ENCODE measurements at places on chromosomes 16 and 17.

DNA sequence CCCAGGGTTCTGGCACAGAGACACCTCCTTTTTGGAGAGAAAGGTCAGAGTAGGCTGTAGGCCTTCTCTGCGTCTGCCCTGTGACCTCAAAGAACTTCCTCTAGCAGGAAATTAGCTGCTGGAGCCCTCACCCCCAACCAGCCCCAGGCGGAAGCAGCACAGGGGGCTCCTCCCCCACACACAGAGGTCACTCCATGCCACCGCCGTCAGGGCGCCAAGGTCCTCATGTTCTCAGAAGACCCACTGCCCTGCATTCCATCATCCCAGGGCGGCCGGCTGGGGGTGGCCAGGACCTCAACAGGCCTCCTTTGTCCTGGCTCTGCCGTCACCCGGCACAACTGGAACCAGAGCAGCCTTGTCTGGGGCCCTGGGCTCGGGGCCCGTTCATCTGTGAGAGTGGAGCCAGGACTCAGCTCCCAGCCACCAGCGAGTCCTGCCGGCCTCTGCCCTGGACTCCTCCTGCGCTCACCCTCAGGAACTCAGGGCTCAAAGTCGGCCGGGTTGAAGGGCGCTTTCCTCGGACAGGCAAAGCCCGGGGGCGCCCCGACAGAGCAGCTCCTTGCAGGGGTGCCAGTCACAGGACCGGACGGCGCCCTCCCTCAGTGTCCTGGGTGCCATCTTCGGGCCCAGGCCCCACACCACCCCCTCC lies 1.2 kb downstream of the TMC6 start:
- peak; percentile 47 for DNase-seq

DNA sequence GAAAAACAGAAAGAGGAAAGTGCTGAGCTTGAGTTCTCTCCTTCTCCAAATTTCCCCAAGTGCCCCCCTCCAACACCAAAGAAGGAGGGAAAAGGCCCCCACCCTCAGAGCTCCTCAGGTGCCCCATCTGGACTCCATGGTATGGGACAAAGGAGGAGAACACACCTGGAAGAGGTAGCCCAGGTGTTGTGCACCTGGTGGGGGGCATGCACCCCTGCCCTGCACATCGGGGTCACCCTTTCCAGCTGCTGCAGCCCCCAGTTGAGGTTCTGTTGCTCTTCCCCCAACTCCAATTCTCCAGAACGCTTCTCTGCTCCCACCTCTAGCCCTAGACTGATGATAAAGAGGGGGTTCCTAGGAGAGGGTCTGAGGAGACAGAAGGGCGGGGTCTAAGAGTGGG lies 3.0 kb upstream of the COL1A1 start:
- DNase-seq: no peak

- DNase-seq: no peak
Observed at GRCh38 chr17:28474111-28474531, 677 bp downstream of the SLC13A2 start.

DNA sequence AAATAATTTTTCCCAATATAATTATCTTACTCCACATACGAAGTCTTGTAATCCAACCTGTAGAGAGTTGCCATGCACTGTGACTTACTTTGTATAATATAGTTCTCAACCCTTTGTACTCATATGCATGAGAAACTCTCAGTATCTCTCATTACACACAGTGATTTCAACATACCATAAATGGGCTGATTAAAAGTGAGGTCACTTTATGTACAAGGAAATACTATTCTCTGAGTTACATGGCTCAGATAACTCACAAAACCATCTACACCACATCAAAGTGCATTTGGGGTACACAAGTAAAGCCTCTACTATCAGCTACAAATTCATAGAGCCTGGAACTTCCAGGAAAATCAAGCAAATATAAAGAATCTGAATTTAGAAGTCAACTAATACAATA lies 27.9 kb downstream of the SLFN12 start:
- no peak for DNase-seq

DNA sequence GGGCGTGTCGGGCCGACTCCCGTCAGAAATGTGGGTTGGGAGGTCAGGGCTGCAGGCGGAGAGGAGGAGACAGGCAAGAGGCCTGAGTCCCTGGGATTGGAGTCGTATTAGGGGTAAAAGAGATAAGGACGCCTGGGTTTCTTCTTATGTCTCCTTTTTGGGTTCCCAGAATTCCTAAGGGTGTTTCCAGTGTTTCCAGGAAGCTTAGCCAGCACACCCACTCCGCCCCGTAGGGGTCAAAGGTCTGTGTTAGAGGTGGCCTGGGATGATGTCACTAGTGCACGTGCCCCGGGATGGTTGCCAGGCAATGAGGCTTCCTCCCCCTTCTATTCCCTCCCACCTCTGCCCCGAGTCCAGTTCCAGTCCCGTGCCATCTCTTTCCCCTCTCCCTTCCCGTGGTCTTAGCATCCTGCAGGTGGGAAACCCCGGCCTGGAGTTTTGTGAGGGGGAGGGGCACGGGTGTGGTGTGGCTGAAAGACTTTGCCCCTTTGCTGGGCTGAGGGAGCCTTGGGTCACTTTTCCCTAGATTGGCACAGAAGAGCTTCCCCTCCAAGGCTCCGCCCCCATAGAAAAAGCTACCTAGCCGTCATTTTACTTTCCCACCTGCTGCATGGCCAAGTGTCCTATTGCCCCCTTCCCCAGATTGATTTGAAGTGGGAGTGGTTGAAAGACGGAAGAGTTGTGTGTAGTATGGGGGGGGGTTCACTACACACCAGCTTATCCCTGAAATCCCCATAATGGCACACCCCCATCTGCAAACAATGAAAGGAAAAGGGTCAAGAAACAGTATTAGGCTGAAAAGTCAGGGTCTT lies 2.8 kb downstream of the KDM6B start:
- no peak for DNase-seq

GRCh38 chr17:77507111-77507885 lies 366.5 kb downstream of the SEC14L1 start:
- DNase-seq: no peak

GRCh38 chr16:68179196-68179795 lies 56.6 kb downstream of the ESRP2 start:
- no peak for DNase-seq

GRCh38 chr16:47492428-47493377 lies 31.6 kb downstream of the PHKB start:
- no peak for DNase-seq

DNA sequence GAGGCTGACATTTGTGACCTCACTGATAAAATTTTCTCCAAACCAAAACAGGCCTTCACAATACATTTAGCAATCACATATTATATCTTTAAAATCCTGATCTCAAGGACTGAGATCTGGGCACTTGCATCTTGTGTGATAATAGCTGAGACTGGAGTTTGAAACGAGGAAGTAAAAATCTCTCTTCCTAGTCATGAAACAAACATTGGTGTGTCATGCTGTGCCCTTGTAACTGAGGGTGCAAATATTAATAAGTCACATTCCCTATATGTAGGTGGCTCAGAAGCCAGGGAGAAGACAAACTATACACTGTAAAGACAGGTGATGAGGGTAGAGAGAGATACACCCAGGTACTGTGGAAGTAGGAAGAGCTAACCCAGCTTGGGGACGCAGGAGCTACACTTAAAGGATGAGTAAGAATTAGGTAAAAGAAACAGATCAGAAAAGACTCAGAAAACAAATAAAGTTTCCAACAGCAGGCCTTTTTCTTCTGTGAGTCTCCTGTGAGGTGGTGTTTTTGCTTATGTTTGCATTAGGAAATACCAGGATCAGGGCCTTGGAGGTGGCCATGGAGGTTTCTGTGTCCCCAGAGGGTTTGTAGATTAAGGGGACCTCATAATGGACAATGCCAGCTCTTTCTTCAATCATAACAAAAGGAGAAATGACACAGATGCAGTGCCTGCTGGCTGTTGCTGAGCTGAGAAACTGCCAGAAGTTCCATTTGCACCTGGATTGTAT lies 335.7 kb downstream of the GRIN2A start:
- no peak for DNase-seq

DNA sequence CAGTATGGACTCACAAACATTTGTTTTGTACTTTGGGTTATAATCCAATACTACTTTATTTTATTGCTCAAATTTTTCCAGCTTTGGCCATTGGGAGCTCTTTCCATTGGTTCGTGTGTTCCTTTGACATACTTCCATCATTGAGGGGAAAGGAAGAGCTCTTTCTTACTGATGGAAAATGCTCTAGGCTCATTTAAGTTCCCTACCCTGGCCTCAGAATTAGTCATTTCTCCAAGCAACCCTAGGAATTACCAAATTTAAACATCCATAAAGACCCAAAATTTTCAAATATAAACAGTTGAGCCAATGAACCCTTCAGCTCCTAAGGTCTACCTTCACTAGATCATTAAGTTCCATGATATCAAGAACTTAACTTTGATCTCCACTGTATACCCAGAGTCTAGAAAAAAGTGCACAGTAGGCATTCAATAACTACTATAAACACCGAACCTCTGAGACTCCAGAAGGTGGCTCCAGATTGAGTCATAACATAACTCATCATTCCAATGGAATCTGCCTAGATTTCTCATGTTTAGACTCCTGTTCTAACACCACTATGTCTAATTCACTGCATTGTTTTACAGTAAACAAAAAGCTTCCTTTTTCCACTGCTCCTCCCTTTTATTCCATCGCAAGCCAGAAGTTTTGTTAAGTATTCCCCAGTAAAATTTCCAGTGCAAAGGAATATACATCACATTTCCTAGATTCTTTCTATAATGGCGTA lies 39.0 kb downstream of the SMURF2 start:
- no peak for DNase-seq

DNA sequence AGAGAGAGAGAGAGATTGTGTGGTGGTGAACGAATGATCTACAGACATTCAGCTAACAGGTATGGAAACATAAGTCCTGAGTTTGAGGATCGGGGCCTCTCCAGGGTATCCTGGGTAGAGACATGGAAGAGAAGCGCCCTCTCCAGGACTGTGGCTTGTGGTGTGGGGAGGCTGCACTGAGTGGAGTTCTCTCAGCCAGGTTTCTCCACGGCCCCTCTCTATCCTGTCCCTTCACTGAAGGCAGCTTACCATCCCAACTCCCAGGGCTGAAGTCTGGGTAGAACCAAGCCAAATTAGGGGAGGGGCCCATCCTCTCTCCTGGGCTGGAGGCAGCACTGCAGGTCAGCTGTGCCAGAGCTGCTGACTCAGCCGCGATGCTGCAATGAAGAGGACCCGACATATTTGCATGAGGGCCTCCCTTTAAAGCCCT lies 6.2 kb downstream of the C1QL1 start:
- DNase-seq: no peak

DNA sequence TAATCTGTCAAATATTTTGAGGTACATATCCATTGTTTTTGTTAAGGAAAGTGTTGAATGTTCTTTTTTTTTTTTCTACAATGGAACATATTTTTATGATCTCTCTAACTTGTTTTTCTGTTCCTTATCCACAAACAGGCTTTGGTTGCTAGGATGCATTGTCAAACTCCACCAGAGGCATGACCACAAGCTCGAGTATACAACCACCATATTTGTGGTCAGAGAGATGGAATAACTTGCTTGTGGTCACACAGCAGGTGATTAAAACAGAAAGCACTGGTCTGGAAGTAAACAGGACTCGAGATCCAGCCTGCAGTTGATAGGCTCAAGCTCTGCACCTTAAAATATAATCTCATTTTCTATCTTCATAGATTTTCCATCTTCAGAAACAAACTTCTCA lies 105.8 kb upstream of the ADAMTS18 start:
- DNase-seq: no peak

DNA sequence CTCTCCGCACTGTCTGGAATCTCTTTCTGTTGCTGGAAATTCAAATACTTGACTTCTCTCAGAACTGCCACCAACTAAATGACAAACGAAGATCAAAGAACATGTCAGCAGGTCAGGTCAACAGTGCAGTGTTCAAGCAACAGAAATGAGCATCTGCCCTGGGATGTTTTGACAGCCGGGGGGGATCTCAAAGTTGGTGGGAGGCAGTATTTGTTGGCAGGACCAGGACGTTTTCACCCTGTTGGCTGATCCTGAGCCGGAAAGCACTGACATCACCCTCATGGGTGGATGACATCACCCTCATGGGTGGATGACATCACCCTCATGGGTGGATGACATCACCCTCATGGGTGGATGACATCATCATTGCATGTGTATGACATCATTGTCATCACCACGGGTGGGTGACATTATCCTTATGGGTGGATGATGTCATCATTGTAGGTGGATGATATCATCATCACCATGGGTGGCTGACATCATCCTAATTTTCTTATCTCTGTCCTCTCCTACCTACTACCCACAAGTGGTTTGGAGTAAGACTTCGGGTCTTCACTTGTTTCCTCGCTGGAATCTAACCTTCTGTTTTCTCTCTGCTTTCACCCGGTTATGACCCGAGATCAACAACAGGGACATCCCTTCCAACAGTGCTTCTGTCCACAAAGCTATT lies 18.9 kb downstream of the DNAH17 start:
- no peak for DNase-seq

- no peak for DNase-seq
Observed at GRCh38 chr17:57902800-57903759, 52.1 kb downstream of the CUEDC1 start.

DNA sequence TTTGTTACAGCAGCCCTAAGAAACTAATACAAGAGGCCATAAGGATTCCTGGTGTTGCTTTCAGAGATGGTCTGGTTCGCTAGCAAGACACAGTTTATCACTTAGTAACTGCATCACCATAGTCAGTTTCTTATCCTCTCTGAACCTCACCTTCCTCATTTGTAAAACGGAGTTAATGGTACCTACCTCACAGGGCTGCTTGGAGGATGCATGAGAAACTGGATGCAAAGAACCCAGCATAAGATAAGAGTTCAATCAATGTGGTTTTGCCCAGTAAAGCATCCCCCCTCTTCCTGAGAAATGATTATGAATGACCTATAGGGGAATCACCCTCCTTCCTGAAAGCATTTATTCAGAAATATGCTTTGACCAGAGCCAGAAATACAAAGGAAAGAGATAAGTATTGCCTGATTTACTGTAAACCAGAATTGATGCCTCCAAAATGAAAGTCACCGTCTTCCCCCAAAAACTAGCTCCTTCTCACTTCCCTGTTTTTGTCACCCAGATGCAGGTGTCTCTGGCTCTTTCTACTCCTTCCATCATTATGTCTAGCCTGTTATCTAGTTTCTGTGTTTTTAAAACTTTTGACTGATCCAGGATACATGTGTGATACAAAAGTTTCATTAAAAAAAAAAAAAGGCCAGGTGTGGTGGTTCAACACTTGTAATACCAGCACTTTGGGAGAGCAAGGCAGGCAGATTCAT lies 2.8 kb upstream of the TEFM start:
- DNase-seq: no peak

DNA sequence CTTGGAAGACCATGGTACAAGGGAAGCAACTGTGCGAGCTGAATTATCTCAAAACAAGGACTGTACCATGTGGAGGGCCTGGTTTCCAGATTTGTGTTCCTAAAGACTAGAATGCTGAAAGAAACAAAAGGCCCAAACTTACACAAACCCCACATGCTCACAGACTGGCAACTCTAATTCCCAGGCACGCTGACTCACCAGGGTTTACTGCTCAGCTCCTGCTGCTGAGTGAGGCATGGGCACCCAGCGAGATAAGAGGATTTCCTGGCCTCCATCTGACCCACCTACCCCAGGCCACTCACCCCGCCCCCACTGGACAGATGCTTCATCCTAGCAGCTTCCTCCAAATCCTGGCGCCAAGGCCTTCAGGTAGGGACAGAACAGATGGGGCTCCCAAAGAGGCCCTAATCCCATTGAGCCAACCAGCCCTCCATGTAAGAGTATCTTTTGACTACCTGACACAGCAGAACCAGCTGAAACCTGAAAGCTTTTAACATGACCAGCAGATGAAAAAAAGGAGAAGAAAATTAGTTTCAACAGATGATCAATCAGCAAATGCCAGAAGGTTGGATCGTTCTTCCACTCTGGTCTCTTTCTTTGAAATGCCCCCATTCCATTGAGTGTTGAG lies 33.9 kb downstream of the DCUN1D3 start:
- DNase-seq: no peak
